ENCODE measurements at places on chromosomes 1 and 21.

DNA sequence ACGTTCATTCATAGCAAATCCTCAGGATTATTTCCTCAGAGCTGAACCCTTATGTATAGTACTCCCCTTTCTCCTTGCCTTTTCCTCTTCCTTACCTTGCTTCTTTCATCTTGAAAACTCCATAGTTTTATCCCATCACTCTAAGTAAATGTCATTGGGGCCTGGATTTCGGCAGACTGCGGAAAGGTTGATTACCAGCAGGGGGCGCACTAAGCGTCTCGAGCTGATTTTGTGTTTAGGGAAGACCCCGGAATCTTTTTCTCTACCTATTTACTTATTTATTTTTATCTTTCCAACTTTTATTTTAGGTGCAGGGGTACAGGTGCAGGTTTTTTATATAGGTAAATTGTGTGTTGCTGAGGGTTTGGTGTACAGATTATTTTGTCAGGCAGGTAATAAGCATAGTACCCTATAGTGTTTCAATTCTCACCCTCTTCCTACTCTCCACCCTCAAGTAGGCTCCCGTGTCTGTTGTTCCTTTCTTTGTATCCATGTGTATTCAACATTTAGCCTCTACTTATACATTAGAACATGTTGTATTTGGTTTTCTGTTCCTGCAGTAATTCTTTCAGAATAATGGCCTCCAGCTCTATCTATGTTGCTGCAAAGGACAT, 11.4 kb upstream of the MTARC1 start:
- peak; percentile 49 for DNase-seq

GRCh38 chr1:207962716-207963426, 51.9 kb upstream of the CD34 start:
- peak; percentile 45 for DNase-seq

- DNase-seq: no peak
Observed at GRCh38 chr1:204475656-204476432, 18.8 kb downstream of the PIK3C2B start.

DNA sequence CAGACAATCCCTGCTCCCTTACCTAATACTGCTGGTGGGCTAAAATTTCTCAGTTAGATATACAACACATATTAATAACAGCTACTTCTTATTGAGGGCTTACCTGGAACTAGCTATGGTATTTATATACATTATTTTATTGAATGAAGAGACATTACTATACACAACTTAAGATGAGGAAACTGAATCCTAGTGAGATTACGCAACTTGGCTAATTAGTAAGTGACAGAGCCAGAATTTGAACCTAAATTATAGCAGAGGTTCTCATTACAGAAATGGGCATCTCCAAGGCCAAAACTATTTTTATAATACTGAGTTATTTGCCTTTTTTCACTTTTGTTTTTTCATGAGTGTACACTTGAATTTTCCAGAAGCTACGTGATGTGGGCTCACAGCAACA, 44.5 kb upstream of the SMYD2 start:
- DNase-seq: no peak

- DNase-seq: no peak
Observed at GRCh38 chr1:221698579-221699349, 43.1 kb downstream of the DUSP10 start.
